ENCODE measurements at places on chromosomes 7 and 10.
A peak's percentile ranks its signal among the peaks of the same experiment; 100 is the strongest.

DNA sequence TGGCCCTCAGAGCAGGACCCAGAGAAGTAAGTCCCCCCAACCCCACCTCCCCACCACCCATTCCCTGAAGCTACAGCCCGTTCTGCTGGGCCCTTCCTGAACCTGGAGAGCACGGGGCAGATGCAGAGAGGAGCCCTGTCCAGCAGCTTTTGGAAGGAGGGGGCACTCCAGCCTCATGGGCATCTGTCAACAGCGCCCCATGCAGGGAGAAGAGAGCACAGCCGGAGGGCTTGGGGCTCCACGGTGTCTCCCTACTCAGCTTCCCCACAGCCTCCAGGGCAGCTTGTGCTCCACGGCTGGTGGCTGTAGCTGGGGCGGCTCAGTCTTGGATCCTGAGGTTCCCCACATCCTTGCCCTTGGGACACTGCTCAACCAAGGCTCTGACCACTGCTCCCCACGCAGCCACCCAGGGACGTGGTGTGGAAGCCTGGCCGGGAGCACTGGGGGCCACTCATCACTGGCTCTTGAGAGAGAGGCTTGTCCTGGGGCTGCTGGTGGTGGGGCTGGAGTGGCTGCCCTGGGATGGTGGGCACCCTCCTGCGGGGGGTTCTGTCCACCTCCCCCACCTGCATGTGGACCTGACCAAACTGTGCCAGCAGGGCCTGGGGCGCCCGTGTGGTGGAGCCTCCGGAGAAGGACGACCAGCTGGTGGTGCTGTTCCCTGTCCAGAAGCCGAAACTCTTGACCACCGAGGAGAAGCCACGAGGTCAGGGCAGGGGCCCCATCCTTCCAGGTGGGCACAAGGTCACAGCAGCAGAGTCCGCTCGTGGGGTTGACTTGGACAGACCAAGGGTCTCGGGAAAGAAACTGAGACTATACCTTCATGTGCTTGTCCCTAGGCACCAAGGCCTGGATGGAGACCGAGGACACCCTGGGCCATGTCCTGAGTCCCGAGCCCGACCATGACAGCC, 4.5 kb downstream of the PRAP1 start:
- peak; percentile 44 for DNase-seq

GRCh38 chr7:148697256-148698006, 1.3 kb upstream of the CUL1 start:
- DNase-seq, result no peak

DNA sequence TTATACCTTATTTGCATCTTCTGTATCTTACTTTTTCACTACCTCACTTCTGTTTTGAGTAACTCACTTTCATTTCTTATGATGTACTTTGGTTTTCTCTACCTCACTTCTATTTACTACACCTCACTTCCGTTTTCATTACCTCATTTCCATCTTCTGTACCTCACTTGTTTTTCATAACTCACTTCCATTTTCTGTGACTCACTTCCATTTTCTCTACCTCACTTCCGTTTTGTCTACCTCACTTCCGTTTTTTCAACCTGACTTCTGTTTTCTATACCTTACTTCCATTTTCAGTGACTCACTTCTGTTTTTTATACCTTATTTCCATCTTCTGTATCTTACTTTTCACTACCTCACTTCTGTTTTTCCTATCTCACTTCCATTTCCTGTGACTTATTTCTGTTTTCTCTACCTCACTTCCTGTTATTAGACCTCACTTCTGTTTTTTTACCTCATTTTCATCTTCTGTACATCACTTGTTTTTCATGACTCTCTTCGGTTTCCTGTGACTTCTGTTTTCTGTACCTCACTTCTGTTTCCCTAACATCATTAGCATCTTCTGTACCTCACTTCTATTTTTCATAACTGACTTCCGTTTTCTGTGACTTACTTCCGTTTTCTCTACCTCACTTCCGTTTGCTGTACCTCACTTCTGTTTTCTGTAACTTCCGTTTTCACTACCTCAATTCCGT, 493.1 kb upstream of the AKR1E2 start:
- no peak for DNase-seq

GRCh38 chr7:101486433-101487104, 123.9 kb downstream of the COL26A1 start:
- no peak for DNase-seq

- DNase-seq, result no peak
Measured at GRCh38 chr7:111091593-111092358, 849 bp downstream of the LRRN3 start.

DNA sequence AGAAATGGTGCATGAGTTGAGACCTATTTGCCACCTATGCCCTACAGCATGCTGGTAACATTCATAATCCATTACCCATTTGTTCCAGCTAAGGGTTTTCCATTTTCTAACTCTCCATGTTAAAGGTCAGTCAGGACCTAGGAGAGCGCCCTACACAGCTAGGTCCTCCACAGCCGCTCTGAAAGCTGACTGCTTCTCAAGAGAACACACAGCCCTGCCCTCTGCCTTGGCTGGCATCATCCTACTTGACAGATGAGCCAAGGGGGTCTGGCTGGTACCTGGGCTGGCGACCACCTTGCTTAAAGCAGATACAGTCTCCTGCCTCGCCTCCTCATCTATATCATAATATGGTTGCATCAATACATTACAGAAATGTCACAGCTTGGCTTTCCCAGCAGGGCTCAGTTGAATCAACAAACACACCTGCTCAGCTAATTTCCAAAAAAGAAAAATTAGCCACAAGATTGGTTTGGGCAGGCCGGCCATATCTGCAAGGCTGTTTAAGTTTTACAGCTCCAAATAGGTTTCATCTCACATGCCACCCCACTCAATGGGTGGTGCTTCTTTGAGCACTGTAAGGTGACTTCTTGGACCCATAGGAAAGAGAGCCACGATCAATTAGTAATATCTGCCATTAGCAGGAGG, 17.3 kb downstream of the TLL2 start:
- DNase-seq, result no peak

DNA sequence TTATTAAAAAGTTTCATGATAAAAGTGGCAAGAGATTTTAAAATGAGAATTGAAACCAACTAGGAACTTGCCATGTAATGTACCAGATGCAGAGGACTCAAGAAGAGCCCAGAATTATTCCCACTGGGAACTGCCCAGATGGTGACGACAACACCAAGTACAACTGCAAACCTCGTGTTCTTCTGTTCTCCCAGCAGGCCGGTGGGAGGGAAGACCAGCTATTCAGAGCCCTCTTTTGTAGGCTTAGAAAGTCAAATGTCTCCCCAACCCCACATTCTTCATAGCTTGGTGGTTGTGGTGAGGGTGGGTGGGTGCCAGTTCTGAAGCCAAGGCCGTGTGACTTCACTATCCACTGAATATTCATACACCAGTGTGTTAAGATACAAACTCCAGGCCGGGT, 54.3 kb upstream of the ITGB1 start:
- DNase-seq, result no peak

DNA sequence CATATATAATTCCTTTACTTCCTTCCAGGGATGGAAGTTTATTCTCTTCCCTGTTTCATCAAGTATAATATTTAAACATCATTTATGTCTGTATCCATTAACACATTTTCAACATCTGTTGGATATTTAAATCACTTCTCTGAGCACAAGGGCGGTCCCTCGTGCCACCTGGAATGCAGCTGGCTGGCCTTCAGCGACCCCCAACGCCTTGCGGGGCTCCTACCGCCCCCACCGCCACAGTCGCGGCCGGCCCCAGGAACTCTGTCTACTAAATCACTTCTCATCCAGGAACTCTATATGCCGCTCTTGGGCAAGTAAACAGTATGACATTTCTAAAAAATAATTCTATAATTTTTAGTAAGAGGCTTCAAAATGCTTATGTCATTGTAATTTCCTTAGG, 221.1 kb upstream of the PTN start:
- DNase-seq, result no peak

- DNase-seq, result no peak
Measured at GRCh38 chr7:11319491-11320274, 346.0 kb downstream of the PHF14 start.

GRCh38 chr7:13603661-13604060, 385.8 kb downstream of the ETV1 start:
- no peak for DNase-seq

Measured in lower lobe of right lung (tissue), 2 donors.